ENCODE measurements at places on chromosomes 1 and 21.
A peak's percentile ranks its signal among the peaks of the same experiment; 100 is the strongest.

DNA sequence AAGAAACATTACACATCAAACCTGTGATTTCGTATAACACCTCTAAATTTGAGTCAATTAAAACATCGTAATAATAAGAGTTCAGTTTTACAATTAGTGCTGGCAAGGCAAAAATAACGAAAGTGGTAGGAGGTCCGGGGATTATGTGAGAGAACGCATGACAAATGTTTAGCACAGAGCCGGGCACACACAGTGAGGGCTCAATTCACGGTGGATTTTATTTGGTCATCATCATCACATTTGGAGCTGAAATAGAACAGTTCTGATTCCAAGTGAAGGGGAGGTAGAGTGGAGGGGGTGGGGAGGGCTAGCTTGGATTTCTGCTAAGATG lies 20.0 kb downstream of the H3-3A start:
- H3K27ac ChIP-seq = peak overlapping the region; percentile 47
- H3K27me3 ChIP-seq = no peaks in the 10 kb centered on the region
- H3K4me3 ChIP-seq = peak overlapping the region; percentile 91
- no peak for DNase-seq

GRCh38 chr1:31575369-31576140 lies 760 bp upstream of the TINAGL1 start:
- H3K36me3 ChIP-seq = peaks cover 25% of the 10 kb centered on the region
- peak overlapping the region; percentile 91 for H3K27ac ChIP-seq
- peak overlapping the region; percentile 70 for H3K4me3 ChIP-seq
- peak; percentile 100 for DNase-seq
- H3K27me3 ChIP-seq = no peaks in the 10 kb centered on the region

GRCh38 chr1:114854693-114855320 lies at the start of gene SYCP1:
Gene SYCP1, plus strand, starts transcription at chr1:114854863. Its CDS starts 602 bp downstream, at chr1:114855465.
- no peak for DNase-seq
- H3K27me3 ChIP-seq = no peaks in the 10 kb centered on the region

- no peaks in the 10 kb centered on the region for H3K27me3 ChIP-seq
- H3K36me3 ChIP-seq = no peaks in the 10 kb centered on the region
- DNase-seq = no peak
- H3K4me1 ChIP-seq = no peaks in the 10 kb centered on the region
- no peak overlapping the region for H3K4me3 ChIP-seq
Observed at GRCh38 chr1:53350853-53351767, 23.2 kb upstream of the LRP8 start.

- H3K4me1 ChIP-seq = no peaks in the 10 kb centered on the region
- no peak for DNase-seq
- H3K27me3 ChIP-seq = peaks cover 43% of the 10 kb centered on the region
- H3K27ac ChIP-seq = no peak overlapping the region
- H3K4me3 ChIP-seq = no peak overlapping the region
- H3K36me3 ChIP-seq = no peaks in the 10 kb centered on the region
Observed at GRCh38 chr1:4626061-4626460, 28.3 kb upstream of the AJAP1 start.

- peaks cover 62% of the 10 kb centered on the region for H3K36me3 ChIP-seq
- no peak for DNase-seq
- peak overlapping the region; percentile 80 for H3K4me3 ChIP-seq
- H3K27me3 ChIP-seq = no peaks in the 10 kb centered on the region
- H3K4me1 ChIP-seq = peaks cover 78% of the 10 kb centered on the region
Observed at GRCh38 chr1:93678946-93679480, 2.6 kb downstream of the BCAR3 start.

GRCh38 chr1:107414550-107414949 lies 273.7 kb downstream of the NTNG1 start:
- no peaks in the 10 kb centered on the region for H3K27me3 ChIP-seq
- no peak overlapping the region for H3K4me3 ChIP-seq
- no peak overlapping the region for H3K27ac ChIP-seq
- no peaks in the 10 kb centered on the region for H3K4me1 ChIP-seq
